ENCODE measurements at places on chromosomes 1 and 21.

DNA sequence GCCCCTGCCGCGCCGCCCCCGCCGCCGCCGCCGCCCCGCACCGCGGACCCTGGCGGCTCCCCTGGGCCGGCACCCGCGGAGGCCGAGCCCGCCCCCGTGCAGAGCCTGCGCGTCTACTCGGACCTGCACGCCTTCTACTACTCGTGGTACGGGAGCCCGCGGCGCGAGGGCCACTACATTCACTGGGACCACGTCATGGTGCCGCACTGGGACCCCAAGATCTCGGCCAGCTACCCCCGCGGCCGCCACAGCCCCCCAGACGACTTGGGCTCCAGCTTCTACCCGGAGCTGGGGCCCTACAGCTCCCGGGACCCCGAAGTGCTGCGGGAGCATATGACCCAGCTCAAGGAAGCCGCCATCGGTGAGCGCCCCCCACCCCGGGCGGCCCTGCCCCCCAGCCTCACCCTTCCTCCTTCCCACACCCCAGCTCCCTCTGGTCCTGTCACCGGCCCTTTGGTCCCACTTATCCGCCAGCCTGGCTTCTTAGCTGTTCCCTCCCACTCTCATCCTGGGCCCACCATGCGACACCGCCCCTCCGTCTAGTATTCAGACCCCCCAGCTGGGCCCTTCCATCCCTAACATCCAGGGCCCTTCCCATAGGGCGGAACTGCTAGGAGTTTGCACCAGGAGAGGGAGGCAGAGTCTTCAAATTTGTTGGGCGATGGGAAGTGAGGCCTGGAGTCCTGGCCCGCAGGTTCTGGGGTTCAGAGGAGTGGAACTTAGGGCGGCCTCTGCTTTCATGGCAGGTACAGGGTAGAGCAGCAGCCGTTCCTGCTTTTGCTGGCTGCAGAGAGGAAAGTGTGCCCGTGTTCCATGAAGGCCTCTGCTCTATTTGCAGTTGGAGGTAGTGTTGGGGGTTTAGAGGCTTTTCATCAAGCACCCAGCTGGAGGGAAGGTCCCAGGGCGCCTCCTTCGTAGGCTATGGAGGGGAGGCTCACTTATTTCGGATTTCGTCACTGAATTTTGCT, 1.0 kb downstream of the MANEAL start:
- no peak for DNase-seq

DNA sequence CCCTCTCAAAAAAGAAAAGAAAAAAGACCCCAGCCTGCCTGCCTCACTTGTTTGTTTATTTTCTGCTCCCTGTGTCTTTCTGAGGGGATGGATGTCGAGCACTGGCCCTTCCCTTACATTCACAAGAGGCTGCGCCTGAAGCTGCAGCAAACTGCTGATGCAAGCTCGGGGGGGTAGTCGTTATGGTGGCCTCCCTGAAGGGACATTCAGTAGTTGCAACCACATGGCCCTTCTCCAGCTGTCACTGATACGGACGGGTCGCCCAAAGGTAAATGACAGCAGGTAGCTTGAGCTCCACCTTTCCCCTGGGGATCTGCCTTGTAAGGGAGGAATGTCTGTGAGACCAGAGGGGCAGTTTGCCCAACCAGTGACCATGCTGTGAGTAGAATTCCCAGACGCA, 17.7 kb downstream of the PLEKHM2 start:
- no peak for DNase-seq

- no peak for DNase-seq
Measured at GRCh38 chr1:43524804-43525203, 5.9 kb upstream of the PTPRF start.

DNA sequence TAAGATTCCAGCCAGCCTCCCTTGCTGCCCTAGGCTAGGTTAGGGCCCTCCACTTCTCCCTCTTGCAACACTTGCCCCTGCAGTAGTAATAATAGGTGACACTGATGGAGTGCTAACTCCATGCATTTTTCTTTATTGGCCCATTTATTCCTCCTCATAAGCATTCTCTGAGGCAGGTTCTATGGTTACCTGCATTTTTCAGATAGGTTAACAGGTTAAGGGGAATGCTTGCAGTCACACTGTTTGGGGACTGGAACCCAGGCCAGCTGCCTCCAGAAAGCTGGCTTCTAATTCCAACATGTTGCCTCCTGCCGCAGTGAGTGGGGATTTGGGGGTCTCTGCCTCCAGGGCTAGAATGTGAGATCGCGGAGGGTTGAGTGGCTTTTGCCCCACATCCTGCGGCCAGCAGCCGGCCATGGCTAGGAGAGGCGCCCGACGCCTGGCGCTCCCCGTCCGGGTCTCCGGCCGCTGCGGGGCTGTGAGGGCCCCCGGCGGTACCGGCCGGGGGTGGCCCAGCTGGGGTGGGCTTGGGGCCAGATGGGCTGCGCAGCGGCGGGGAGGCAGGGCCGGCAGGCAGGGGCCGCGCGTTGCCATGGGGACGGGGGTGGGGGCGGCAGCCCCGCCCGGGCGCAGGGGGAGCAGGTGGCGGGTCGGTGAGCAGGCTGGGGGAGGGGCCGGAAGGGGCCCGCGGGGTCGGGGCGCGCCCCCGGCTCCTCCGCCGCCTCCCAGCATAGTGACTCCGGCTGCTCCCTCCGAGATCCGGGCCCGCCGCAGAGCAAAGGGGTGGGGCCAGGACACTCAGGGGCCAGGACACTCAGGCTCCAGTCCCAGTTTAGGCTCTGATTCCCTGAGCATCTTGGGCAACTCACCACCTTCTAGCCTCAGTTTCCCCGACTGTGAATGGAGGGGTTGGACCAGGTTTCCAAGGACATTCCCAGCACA, 68.4 kb upstream of the SSBP3 start:
- DNase-seq: no peak

DNA sequence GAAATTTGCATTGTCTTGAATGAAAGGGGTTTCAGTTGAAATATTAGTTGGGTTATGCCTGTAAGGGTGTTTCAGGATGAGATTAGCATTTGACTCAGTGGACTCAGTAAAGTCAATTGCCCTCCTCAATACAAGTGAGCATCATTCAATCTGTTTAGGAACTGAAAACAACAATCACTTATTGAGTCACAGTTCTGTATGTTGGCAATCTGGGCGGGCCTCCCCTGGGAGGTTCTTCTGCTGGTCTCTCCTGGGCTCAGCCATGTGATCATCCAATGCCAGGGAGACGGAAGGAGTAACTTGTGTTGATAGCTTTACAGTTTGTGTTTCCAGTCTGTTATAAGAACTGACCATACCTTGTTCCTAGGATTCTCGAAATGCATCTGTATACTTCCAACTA, 262.9 kb upstream of the RUNX1 start:
- DNase-seq: no peak

GRCh38 chr1:109959974-109960744, 24.4 kb upstream of the AHCYL1 start:
- DNase-seq: peak; percentile 94

GRCh38 chr21:42680058-42680330, 26.6 kb downstream of the PDE9A start:
- DNase-seq: no peak

DNA sequence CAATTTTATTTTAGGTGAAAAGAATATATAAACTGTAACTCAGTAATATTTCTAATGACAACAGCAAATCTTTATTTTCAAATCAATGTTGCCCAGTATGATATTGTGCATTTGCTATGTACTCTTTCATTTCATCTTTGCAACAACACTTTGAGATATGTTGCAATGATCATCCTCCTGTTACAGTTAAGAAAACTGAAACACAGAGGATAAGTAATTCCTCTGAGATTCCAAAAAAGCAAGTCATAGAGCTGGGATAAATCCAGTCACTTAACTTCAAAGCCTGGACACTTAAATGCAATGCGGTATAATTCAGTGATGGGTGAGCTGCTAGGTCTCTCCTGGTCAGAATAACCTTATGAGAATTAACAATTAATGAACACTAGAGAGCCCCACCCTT, 48.6 kb upstream of the EXO1 start:
- DNase-seq: peak; percentile 34

DNA sequence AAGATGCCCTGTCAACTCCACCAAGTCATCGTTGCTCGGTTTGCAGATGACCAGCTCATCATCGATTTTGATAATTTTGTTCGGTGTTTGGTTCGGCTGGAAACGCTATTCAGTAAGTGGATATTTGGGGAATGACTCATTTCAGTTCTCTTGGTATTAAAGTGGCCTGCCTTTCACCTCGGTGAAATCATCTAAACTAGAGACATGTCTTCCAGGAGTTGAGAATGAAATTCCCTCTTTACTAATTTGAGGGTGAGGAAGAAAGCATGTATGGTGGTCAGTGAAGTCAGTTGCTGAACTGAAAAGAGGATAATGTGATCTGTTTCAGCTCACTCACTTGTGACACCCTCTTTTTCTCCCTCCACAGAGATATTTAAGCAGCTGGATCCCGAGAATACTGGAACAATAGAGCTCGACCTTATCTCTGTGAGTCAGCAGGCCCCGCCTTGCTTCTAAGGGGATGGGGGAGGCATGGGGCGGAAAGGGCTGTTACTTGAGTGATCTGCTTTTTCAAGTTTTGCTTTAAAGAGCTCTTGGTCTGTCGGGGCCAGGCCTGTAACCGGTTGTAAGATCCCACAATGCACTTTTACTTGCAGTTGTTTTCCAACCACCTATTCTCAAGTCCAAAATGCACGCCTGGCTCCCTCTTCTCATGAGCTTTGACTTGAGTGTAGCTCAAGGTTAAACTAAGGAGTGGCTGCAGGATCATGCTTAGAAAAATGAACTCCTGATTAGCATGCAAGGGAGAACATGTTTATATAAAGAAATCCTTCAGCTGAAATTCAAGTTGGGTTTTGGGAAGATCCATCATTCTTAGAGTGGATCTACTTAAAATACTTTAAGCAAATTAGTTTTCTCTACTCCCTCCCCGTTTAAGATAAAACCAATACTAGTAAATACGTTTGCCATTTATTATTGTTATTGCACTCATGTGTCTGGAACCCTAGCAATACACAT, 59.8 kb downstream of the CAPN2 start:
- DNase-seq: peak; percentile 87

DNA sequence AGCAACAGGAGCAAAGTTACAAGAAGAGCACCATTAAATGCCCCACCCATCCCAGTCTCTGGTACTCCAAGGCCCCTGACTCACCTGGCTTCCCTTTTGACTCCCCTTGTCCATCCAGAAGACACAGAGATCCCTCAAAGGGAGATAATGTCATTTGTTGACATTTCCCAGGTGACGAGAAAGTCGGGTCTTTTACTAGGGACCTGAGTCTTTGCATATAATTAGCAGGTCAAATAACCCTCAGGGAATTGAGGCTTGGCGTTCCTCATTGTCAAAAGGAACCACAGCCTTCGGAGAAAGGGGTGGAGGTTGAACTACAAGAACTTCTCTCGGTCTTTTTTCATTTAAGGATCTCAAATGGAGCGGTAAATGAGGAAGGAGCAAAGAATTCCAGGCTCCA, 133.2 kb downstream of the PROX1 start:
- DNase-seq: no peak

DNA sequence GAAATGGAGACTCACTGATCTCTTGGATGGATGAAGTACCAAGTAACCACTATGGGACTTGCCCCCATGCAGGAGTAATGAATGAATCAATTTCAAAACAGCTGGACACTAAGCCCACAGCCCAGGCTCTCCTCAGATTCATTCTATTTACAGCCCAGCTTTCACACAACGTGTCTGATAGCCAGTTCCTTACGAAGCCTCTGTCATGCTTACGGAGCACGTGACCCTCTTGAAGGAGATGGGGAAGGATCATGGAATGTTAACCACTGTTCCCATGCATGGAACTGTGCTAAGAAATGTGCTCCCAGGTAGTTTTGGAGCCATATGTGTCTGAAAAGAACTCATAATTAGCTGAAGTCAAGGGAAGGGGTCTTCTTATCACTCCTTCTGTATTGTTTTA, 124.1 kb downstream of the KIF26B start:
- DNase-seq: no peak

DNA sequence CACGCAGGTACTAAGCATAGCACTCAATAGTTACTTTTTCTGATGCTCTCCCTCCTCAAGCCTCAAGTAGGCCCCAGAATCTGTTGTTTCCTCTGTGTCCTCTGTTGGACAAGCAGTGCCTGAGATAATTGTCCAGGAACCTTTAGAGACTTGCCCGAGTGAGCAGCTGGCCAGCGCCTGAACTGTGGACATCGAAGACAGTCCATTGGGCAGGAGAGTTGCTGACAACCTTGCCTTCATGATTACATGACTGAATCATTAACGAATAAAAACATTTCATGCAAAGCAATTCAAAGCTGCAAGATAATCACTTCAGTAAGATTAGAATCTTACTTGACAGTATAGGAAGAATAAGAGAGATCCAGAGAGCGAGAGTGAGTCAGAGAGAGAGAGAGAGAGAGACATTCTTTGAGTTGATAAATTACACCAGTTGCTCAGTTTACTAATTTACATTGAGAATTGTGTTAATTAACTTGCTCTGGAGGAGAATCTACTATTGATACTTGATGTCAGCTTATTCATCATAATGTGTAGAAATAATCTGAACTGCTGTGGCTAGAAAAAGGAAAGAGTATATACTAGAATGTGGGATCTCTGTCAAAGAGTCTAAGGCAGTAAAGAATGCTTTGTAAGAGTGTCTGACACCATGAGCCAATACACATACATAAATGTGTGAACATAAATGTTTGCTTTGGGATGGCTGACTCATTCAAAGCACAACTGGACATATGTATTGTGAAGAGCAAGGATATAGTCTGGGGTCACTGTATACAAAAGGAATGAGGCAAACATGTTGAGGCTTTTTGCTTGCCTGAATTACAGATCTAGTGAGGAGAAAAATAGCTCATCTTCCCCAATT, 216.0 kb downstream of the ZNF326 start:
- DNase-seq: no peak

DNA sequence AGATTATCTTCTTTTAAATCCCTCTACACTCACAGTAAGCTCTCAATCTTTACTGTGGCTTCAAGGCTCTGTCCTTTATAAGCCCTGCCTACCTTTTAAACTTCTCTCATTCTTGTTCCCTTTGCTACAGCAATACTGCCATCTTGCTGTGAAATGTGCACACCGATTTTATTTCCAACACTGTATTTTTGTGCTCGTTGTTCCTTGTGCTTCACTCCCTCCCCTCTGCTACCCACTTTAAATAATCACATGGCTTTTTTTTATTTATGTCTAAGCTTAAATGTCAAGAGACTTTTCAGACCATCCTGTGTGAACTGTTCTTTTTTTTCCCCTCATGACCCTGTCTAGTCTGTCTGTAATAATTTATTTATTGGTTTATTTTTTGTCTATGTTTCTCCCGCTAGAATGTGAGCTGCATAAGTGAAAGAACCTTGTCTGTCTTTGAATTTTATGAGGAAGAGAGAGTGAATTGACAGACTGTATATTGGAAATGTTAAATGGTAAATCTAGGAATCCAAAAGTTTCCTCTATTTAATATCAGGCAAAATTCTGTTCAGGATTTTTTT, 45.7 kb downstream of the ABCD3 start:
- peak; percentile 51 for DNase-seq

- no peak for DNase-seq
Measured at GRCh38 chr1:114349891-114350605, 161.0 kb downstream of the TRIM33 start.

All from EL (cell line).